Neural progenitor cell (in vitro differentiated cells): ENCODE measurements at places on chromosomes 6 and 20. TPM values are rescaled to one million over a fixed set of nuclear protein-coding genes. Genes with fewer than 3 reads are reported as not detected.

DNA sequence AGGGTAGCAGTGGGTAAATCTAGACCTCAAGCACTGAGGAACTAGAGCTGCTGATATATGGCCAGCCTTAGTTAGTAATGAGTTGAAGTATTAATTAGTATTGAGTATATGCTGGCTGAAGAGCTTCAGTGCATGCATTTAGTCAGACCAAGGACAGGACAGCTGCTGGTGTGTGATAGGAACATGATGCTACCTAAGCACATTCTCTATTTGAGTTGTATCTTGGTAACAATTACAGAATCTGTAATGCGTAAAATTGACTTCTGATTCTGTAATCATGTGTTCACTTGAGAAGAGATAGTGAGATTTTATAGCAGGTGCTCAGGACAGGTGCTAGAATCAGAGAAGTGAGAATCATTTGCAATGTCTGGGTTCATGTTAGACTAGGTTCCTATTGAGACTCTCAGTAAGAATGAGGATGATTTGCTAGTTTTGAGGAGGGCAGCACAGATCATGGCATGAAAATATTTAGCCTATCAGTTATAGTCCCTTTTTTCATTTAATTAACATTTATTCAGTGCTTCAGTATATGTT, 369.4 kb upstream of the HS3ST5 start:
- H3K27ac ChIP-seq = no peak overlapping the region
- H3K36me3 ChIP-seq = no peaks in the 10 kb centered on the region
- no peak for DNase-seq

DNA sequence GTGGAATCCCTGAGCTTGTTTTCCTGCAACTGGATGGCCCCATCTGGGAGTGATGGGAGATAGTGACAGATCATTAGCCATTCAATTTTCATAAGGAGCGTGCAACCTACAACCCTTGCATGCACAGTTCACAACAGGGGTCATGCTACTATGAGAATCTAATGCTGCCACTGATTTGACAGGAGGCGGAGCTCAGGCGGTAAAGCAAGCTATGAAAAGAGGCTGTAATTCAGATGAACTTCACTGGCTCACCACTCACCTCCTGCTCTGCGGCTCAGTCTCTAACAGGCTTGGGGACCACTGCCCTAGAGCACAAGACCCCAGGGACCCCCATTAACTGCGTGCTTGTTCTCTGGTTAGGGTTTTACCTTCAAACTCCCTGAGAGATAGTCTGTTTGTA, 12.4 kb upstream of the TREML4 start:
- H3K27me3 ChIP-seq = no peaks in the 10 kb centered on the region
- DNase-seq = no peak
- H3K4me3 ChIP-seq = no peak overlapping the region
- H3K4me1 ChIP-seq = no peaks in the 10 kb centered on the region

GRCh38 chr6:148530394-148530953, 187.8 kb downstream of the SASH1 start:
- no peaks in the 10 kb centered on the region for H3K27me3 ChIP-seq
- no peak overlapping the region for H3K27ac ChIP-seq
- no peaks in the 10 kb centered on the region for H3K36me3 ChIP-seq
- H3K4me1 ChIP-seq = peaks cover 10% of the 10 kb centered on the region
- DNase-seq = no peak

- no peaks in the 10 kb centered on the region for H3K27me3 ChIP-seq
- peaks cover 11% of the 10 kb centered on the region for H3K4me1 ChIP-seq
- H3K27ac ChIP-seq = no peak overlapping the region
Observed at GRCh38 chr6:35061102-35061615, 80.0 kb downstream of the TCP11 start.

DNA sequence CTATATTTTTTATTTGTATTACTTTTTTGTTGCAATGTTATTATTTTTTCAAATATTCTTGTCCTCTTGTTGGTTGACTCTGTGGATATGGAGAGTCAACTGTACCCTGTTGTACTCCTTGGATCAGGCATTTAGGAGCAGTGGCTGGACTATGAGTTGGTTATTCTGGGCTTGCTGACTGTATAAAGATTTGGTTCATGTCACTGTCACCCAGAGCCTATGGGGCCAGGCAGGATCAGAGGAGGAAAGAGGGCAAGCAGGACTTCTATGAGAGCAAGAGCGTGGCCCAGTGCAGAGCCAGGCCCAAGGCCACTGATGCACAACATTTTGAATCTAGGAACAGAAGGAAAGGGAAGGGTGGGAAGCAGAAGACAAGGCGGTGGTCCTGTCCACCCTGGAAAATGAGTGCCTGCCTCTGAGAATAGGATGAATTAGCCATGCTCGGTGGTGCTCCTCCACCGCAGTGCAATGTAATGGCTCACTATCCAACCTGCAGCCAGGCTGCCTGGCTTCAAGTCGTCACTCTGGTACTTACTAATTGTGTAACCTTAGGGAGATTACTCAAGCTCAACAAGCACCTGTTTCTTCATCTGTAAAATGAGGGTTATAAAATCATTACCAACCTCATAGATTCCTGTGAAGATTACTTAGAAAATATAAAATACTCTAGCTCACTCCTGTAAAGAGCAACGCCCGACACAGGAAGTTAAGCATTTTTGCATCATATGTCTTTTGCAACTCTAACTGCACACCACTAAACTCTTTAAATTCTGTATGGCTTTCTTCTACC, 192.1 kb downstream of the KCNQ5 start:
- no peaks in the 10 kb centered on the region for H3K36me3 ChIP-seq
- H3K4me1 ChIP-seq = no peaks in the 10 kb centered on the region
- no peak overlapping the region for H3K27ac ChIP-seq
- no peaks in the 10 kb centered on the region for H3K27me3 ChIP-seq
- no peak overlapping the region for H3K4me3 ChIP-seq
- no peak for DNase-seq

- H3K27me3 ChIP-seq = no peaks in the 10 kb centered on the region
- H3K27ac ChIP-seq = no peak overlapping the region
- no peak overlapping the region for H3K4me3 ChIP-seq
- DNase-seq = no peak
- no peaks in the 10 kb centered on the region for H3K4me1 ChIP-seq
Observed at GRCh38 chr6:11142296-11143027, 30.9 kb upstream of the ERVFRD-1 start.

DNA sequence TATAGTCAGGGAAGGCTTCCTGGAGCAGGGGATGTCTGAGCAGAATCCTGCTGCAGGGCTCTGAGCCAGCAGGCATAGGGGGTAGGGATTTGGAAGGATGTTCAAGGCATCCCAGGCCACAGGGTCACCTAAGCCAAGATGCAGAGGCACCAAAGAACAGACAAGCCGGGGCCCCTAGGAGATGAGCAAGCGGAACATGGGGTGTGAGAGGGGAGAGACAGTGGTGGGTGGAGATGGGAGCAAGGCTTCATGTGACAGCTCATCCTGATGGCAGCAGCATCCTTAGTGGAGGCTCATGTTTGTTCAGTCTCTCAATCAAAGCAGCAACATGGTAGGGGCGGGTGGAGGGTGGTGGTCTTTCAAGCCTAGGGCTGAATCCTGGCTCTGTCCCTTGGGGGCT, 29.8 kb upstream of the TCP11 start:
- peaks cover 12% of the 10 kb centered on the region for H3K4me1 ChIP-seq
- no peak for DNase-seq
- H3K36me3 ChIP-seq = no peaks in the 10 kb centered on the region

- H3K4me3 ChIP-seq = no peak overlapping the region
- no peak for DNase-seq
- no peak overlapping the region for H3K27ac ChIP-seq
- no peaks in the 10 kb centered on the region for H3K27me3 ChIP-seq
Observed at GRCh38 chr6:95545686-95546085, 31.6 kb upstream of the MANEA start.

GRCh38 chr6:91383207-91383606, 796.3 kb upstream of the MAP3K7 start:
- DNase-seq = no peak
- H3K4me3 ChIP-seq = no peak overlapping the region
- peaks cover 4% of the 10 kb centered on the region for H3K36me3 ChIP-seq
- no peak overlapping the region for H3K27ac ChIP-seq

DNA sequence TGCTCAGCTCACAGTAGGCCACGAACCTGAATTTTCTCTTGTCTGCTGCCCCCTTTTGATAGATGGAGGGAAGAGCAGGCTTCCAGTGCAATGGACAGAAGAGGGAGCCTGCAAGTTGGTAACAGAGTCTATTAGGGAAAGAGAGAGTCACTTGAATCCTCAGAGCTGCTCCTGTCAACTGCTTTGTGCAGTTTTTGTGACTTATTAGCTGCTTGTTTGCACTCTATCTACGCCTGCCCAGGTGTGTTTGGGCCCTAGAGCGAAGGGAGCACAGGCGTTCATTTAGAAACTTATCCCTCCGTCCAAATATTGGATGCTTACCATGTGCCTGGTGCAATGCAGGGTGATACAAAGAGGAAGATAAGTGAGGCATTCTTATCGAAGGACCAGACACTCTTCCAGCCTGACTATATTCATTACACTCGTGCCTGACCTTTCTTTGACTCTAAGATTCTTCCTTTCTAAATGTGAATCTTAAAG, 11.6 kb upstream of the SLC2A12 start:
- H3K36me3 ChIP-seq = no peaks in the 10 kb centered on the region
- H3K4me3 ChIP-seq = no peak overlapping the region
- DNase-seq = peak; percentile 77

GRCh38 chr6:106339334-106340029, 13.9 kb upstream of the ATG5 start:
- H3K4me3 ChIP-seq = no peak overlapping the region
- H3K27ac ChIP-seq = no peak overlapping the region
- H3K27me3 ChIP-seq = no peaks in the 10 kb centered on the region
- no peaks in the 10 kb centered on the region for H3K4me1 ChIP-seq
- peak; percentile 82 for DNase-seq
- no peaks in the 10 kb centered on the region for H3K36me3 ChIP-seq

DNA sequence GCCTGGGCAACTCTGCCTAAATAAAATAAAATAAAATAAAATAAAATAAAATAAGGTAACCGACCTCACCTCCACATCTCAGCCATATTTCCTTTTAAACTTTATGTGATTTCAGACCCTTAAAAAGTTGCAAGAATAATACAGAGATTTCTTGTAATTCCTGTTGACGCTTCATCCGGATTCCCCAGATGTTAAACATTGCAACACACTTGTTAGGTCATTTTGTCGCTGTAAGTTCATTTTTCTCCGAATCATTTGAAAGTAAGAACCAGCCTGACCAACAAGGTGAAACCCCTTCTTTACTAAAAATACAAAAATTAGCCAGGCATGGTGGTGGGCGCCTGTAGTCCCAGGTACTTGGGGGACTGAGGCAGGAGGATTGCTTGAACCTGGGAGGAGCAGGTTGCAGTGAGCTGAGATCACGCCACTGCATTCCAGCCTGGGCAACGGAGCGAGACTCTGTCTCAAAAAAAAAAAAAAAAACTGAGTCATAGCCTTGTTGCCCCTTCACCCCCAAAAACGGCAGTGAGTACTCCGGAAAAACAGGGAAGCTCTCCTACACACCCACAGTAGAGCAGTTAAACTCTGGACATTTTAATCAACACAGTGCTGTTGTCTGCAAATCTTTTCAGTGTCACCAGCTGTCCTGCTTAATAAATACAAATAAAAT, 5.9 kb downstream of the PYGB start:
- no peaks in the 10 kb centered on the region for H3K36me3 ChIP-seq
- H3K27ac ChIP-seq = no peak overlapping the region
- H3K27me3 ChIP-seq = no peaks in the 10 kb centered on the region
- peaks cover 60% of the 10 kb centered on the region for H3K4me1 ChIP-seq

DNA sequence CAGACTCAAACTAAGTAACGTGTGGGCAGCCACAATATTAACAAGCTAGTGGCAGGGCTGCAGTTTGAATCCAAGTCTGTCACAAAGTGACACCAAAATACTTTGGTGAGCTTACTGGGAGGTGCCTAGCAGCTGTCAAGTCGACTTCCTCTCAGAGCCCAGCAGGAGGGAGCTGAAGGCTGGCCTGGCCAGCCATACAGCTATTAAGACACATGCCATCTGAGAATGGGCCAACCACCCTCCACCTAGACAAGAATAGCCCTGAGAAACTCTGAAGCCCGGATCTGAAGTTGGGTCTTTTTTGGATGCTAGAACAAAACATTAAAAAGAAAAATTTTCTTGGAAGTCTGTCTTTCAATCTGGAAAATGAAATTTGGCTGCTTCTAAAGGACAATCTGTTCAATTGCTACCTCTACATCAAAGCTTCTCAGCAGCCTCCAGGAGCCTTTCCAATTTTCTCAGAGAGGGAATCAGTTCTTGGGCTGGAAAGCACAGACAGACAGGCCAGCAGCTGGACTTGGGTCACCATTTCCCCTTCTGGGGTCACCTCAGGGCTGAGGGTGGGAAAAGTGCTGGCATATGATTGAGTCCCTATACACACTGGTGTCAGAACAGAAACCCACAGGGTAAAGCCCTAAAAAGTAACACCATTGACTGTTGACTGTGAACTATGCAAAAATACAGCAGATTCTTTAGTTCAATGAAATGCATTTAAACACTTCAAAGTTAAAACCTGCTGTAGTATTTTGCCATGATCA, 42.9 kb downstream of the UQCC1 start:
- peaks cover 9% of the 10 kb centered on the region for H3K4me1 ChIP-seq
- no peaks in the 10 kb centered on the region for H3K36me3 ChIP-seq
- DNase-seq = peak; percentile 36
- no peak overlapping the region for H3K4me3 ChIP-seq
- no peaks in the 10 kb centered on the region for H3K27me3 ChIP-seq

GRCh38 chr6:28597217-28597835, 71.6 kb downstream of the GPX5 start:
- H3K36me3 ChIP-seq = no peaks in the 10 kb centered on the region
- H3K27ac ChIP-seq = no peak overlapping the region
- no peaks in the 10 kb centered on the region for H3K4me1 ChIP-seq
- H3K4me3 ChIP-seq = peak overlapping the region; percentile 60
- DNase-seq = peak; percentile 66

- H3K27ac ChIP-seq = no peak overlapping the region
- no peak overlapping the region for H3K4me3 ChIP-seq
- H3K4me1 ChIP-seq = no peaks in the 10 kb centered on the region
- DNase-seq = no peak
- no peaks in the 10 kb centered on the region for H3K36me3 ChIP-seq
Observed at GRCh38 chr6:88855541-88856147, 107.8 kb downstream of the RNGTT start.

DNA sequence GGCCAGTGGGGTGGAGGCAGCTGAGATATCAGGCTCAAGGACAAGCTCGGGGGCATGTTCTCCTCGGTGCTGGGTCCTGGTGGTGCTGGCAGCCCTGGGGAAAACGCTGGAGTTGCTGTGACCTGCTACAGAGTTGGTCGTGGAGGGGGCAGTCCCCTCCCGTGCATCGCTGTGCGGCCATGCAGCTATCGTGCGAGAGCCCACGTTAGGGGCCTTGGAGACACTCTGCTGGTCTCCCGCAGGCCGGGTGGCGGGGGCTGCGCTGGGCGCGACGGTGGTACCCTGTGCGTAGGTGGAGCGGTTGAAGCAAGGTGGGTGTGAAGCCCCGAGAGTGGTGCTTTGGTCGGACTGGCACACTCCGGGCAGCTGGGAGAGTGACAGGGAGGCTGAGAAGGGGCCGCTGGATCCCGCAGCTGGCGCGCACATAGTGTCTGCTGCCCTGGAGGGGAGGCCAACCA, 12.0 kb downstream of the LRRN4 start:
- no peak for DNase-seq
- H3K36me3 ChIP-seq = peaks cover 8% of the 10 kb centered on the region
- H3K27me3 ChIP-seq = no peaks in the 10 kb centered on the region
- no peak overlapping the region for H3K4me3 ChIP-seq

ANKRD66 gene
- not detected in 2 replicates for total RNA-seq

MOXD1 gene
- total RNA-seq = 2.3 and 4.8 TPM in 2 replicates

FHL5 gene
- total RNA-seq = not detected in 2 replicates

COX4I2 gene
- total RNA-seq = not detected in 2 replicates

RBPJL gene
- total RNA-seq = not detected in 2 replicates

IPCEF1 gene
- total RNA-seq = 0.13 and 0.25 TPM in 2 replicates

KCNG1 gene
- 2.2 and 11.4 TPM in 2 replicates for total RNA-seq

TPX2 gene
- total RNA-seq = 226 and 278 TPM in 2 replicates

BMP5 gene
- total RNA-seq = 1.2 and 1.5 TPM in 2 replicates
